SK-MEL-5 (cell line): ENCODE measurements at places on chromosomes 13 and 19. TPM values are rescaled to one million over a fixed set of nuclear protein-coding genes. Genes with fewer than 3 reads are reported as not detected.

GRCh38 chr19:45798995-45799517 lies 6.4 kb upstream of the DMWD start:
- peak; percentile 75 for DNase-seq

DNA sequence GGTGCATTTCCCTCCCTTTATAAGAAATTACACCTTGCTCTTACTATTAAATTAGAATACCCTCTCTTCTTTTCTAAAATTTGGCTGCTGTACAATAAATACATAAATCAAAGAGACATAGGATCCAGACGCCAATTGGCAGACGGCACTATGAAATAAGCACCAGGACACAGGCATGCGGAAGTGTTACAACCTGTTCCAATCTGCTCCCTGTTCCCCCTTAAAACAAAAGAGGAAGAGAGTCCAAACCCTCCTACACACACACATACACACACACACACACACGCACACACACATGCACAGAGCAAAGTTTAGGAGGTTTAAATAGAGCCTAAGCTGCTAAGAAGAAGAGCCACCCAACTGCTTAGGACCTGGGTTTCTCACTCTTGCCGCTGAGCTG lies 75.6 kb upstream of the ZNF507 start:
- no peak for DNase-seq

DNA sequence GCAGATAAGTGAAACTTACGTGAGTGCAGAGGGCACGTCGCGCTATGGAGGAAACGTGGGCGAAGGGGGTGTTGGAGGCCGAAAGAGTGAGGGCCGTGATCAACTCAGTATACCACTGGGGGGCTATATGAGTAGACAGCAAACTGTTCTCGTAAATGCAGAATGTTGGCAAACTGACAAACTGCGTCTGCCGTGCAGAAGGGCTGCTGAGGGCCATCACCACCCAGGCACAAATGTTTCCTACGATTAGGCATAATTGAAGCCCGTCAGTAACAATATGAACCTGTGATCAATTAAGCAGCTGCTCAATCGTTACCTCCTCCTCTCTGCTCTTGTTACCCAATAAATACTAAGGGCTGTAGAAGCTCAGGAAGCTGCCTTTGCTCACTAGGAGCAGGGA lies 17.3 kb upstream of the MADCAM1 start:
- no peak for DNase-seq

Gene ERF
- total RNA-seq = 25.5 and 32.7 TPM in 2 replicates

DNA sequence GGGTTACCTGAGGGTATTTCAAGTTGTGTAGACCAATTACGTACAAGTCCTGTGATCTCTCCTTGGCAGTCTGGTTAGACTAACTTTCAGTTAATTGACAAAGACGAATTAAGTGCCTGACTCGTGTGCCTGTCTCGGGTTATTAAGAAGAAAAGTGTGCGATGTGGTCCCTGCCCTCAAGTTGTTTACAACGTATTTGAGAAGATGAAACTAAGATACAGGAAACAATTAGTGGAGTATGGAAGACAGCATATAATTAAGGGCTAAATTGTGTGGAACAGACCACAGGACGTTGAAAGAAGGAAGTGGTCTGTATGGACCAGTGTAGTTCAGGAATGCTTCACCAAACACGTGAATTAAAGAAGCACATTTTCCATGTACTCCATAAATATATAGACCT lies 49.2 kb downstream of the KLF5 start:
- DNase-seq = no peak

Gene SOHLH2
- not detected in 2 replicates for total RNA-seq

- peak; percentile 61 for DNase-seq
These were observed 55.7 kb downstream of the FAM216B start for GRCh38 chr13:42836930-42837690.

- DNase-seq = no peak
These were observed 14.9 kb downstream of the MAP1S start for GRCh38 chr19:17734146-17734545.

DNA sequence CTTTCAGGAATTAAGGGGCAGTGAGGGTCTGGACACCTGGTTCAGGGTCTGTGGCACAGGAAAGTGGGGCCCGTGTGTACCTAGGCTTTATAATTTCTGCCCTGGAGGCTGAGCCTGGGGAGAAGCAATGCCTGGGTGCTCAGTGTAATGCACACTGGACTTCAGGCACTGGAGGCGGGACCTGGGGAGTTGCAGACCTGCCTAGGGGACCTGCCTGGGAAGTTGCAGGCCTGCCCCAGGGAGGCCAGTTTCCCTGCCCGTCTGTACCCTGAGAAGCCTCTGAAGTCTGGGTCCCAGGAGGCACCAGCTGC lies 2.5 kb upstream of the TMEM59L start:
- DNase-seq = no peak

Gene THSD8
- 4.7 TPM in 1 of 2 replicates, not detected in the other for total RNA-seq

Gene AKT1S1
- total RNA-seq = 6.2 and 6.4 TPM in 2 replicates

Gene PTGIR
- not detected in 2 replicates for total RNA-seq
